ENCODE measurements at places on chromosomes 6 and 20. TPM values are rescaled to one million over a fixed set of nuclear protein-coding genes. Genes with fewer than 3 reads are reported as not detected.

Gene LBP
- not detected for total RNA-seq

Gene FRK
- total RNA-seq = 0.93 TPM

Gene COQ3
- total RNA-seq = 12.6 TPM

Gene PTCRA
- 1.5 TPM for total RNA-seq

Gene PREX1
- total RNA-seq = 16.5 TPM

Gene RAET1G
- total RNA-seq = 0.31 TPM

Gene NELFE
- 114 TPM for total RNA-seq

Gene RNF114
- total RNA-seq = 148 TPM

Gene FUT9
- not detected for total RNA-seq

Gene ADGRF4
- not detected for total RNA-seq

Gene GATA5
- not detected for total RNA-seq

Gene MROH8
- total RNA-seq = 2.5 TPM

Gene KHDC1L
- total RNA-seq = not detected

Gene SCRT2
- total RNA-seq = not detected

All from melanocyte of skin (primary cell).